ENCODE measurements at places on chromosomes 4 and X. TPM values are rescaled to one million over a fixed set of nuclear protein-coding genes. Genes with fewer than 3 reads are reported as not detected.

Gene POU4F2
- not detected for total RNA-seq

Gene WNK3
- 1.8 TPM for total RNA-seq

Gene MTNR1A
- total RNA-seq: not detected

GRCh38 chrX:151634937-151635336, 60.3 kb upstream of the PRRG3 start:
- no peak for DNase-seq

GRCh38 chr4:67521506-67521905, 23.8 kb downstream of the CENPC start:
- no peak for DNase-seq

- DNase-seq: no peak
Measured at GRCh38 chr4:122687531-122688061, 44.9 kb upstream of the BBS12 start.

- no peak for DNase-seq
Measured at GRCh38 chr4:138114434-138114833, 127.7 kb downstream of the SLC7A11 start.

DNA sequence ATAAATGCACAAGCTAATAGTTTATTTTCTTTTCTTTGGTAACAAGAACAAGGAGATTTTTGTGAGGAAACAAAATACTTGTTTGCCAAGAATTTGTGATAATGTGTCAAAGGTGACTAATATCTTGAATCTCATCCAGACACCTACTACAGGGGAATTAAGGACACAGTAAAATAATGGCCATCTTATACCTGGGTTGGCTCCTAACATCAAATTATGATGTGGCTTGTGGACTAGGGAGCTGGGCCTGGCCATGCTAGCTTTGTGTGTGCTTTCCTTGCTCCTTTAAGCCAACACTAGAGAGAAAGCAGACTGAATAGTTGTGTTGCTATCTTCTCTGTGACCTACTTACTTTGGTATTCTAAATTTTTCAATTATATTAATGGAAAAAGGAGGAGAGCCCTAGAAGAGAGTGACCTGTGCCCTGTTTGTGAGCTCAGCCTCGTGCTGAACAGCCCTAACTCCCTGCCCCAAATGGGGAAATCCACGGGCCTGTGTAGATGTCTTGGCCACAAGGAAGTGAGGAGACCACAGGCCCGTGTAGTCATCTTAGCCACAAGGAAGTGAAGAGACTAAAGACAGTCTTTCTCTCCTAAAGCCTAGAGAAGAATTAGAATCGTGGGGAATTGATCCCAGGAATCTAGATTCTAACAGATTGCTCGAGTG, 23.3 kb downstream of the ARHGAP24 start:
- peak; percentile 81 for DNase-seq

Gene FGFBP2
- total RNA-seq: 0.20 TPM

DNA sequence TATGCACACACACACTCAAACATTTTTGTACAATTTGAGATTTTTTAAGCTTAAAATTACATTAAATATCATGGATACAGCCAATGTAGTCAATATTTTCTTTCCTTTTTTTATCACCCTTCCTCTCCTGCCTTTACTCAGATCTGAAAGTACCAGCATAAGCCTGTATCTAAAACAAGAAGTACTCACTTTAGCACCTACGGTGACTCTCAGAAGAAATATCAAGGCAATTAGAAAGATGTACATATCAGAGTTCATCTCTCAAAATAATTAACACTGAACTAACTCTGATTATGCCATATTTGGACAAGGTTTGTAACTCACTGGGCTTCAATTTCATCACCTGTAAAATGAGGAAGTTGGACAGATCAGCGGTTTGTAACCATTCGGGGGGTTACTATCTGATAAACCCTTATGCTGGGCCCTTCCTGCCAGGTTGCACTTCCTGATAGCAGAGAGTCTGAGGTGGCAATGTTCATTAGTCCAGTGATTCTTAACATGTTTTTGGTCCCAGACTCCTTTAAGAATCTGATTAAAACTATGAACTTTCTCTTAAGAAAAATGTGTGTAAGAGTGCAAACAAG, 5.7 kb upstream of the GPR174 start:
- DNase-seq: no peak

DNA sequence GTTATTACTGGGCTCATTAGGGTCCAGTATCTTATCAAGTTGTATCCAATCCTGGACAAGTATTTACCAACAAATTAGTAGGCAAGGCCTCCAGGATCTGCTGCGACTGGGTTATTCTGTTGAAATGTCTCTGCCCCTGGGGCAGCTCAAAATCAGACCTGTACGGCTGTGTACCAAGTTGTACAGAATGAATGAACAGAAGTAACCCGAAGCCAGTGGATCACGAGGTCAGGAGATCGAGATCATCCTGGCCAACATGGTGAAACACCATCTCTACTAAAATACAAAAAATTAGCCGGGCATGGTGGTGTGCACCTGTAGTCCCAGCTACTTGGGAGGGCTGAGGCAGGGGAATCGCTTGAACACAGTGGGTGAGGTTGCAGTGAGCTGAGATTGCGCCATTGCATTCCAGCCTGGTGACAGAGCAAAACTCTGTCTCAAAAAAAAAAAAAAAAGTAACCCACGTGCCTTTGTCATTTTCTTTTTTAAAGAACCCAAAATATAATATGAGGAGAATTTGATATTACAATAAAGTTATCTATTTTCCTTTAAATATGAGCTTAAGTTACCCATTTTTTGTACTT, 127.3 kb downstream of the CBR4 start:
- DNase-seq: peak; percentile 56

DNA sequence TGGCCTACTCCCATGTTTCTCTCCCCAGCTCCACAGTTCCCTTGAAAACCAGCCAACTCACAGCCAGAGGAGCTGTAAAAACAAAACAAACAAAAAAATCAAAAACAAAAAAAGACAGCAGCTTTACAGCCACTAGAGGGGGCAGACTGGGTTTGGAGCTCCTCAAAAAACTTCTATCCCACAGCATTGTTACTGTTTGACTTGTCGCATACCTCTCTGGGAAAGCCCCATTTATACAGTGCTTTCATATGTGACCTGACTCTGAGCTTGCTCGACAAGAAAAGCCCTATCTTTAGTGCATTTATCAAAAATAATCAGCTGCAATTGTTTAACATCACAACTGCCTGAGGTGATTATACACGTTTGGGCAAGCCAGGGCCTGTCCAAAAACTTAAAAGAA, 21.6 kb downstream of the TSPAN6 start:
- peak; percentile 46 for DNase-seq

GRCh38 chrX:148917441-148917840, 417.0 kb downstream of the AFF2 start:
- no peak for DNase-seq

- no peak for DNase-seq
Measured at GRCh38 chr4:48704091-48704802, 75.8 kb downstream of the FRYL start.

GRCh38 chr4:2135083-2135482, 76.0 kb downstream of the NAT8L start:
- DNase-seq: peak; percentile 56

Gene HSFX4
- total RNA-seq: not detected

GRCh38 chr4:32396507-32397070, 1676.4 kb downstream of the PCDH7 start:
- no peak for DNase-seq

GRCh38 chrX:33385546-33385945, 174.2 kb upstream of the DMD start:
- no peak for DNase-seq

DNA sequence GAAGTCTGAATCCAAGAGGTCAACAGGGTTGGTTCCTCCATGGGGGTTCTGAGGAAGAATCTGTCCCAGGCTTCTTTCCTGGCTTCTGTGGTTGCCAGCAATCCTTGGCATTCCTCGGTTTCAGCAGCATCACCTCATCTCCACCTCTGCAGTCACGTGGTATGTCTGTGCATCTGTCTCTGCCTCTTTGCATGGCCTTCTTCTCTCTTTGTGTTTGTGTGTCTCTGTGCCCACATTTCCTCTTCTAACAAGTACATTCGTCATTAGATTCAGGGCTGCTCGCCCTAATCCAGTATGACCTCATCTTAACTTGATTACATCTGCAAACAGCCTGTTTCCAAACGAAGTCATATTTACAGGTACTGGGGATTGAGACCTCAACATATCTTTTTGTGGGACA, 114.0 kb downstream of the BCOR start:
- DNase-seq: peak; percentile 32

DNA sequence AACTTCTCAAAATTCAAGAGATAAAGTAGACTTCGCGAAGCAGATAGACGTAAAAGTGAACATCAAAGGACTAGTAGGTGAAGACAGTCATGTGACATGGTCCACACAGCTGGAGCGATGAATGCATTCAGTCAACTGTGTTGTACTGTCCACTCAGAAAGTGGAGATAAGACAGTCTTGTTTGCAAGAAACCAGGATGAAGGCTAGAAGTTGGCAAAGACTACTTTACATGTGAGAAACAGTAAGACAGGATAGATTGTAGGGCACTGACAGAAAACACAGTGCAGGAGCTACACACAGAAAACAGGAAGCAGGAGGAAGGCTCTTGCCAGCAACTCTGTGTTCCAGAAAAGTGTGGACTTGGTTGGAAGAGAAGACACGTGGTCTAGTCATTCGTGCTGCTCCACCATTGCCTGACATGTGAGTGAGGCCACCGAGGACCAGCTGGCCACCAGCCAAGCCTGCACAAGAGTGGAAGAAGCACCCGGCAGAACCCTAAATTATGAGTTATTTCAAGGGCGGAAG, 78.9 kb downstream of the FAT1 start:
- peak; percentile 18 for DNase-seq

GRCh38 chrX:19761554-19762295, 125.7 kb downstream of the SH3KBP1 start:
- DNase-seq: no peak

GRCh38 chr4:2354760-2355159, 63.7 kb downstream of the ZFYVE28 start:
- DNase-seq: no peak

DNA sequence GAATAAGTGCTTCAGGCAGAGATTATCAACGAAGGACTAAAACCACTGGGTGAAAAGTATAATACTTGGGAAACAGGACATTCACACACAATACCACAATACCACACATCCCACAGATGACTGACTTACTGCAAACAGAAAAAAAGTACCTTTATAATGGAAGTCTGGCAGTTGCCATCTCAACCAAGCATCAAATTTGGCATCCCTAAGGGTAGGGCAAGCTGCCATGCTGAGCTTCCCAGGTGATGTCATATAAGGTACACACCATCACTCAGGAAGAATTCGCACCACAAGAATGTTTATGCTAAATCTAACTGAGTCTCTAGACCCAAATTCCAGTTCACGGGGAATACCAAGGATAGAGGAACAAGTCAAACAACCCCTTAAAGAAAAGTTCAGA, 9.1 kb downstream of the QDPR start:
- no peak for DNase-seq

Gene UGT2B7
- total RNA-seq: 0.10 TPM

Gene NSUN7
- total RNA-seq: 0.24 TPM

Gene CASK
- 22.8 TPM for total RNA-seq

Gene CORIN
- not detected for total RNA-seq

GRCh38 chrX:68914479-68914946, 85.7 kb downstream of the EFNB1 start:
- DNase-seq: no peak

DNA sequence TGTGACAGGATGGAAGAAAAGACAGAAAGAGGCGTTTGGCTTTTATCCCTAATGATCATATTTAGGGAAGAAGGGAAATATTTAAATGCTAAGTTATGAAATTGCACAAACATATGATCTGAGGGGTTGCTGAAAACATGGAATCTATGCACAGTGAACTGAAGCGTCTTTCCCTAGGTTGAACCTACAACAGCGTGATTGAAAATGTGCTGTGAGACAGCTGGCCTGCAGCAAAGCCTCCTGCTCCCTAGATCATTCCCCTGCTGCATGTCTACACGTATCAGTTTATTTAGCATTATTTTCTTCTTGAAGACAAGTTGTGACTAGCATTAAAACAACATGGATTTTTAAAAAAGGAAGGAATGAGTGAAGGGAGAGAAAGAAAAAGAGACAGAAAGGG, 272.5 kb upstream of the TRAM1L1 start:
- no peak for DNase-seq

Gene PF4V1
- 0.72 TPM for total RNA-seq

Gene COX7B2
- not detected for total RNA-seq

GRCh38 chr4:5630762-5631161, 77.6 kb downstream of the EVC2 start:
- no peak for DNase-seq

DNA sequence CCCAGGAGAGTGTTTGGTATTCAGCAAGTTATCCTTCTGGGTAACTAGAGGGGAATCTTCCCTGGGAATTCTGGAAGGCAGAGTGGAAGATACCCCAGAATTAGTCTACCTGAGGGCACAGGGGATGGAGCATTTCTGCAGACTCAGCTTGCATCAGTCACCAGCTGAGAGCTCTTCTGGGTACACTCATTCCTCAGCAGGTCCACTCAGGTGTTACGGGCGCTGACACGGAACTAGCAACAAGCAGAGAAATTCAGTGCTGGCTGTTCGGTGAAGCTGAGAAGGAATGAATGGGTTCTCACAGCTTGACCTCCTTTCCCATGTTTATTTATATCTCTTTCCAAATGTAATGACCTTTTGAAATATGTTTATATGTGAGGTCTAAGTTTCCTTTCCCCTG, 106.0 kb upstream of the PNPLA4 start:
- no peak for DNase-seq

Gene FUNDC2
- 71.6 TPM for total RNA-seq

- peak; percentile 27 for DNase-seq
Measured at GRCh38 chr4:53459548-53459947, 82.1 kb downstream of the FIP1L1 start.

DNA sequence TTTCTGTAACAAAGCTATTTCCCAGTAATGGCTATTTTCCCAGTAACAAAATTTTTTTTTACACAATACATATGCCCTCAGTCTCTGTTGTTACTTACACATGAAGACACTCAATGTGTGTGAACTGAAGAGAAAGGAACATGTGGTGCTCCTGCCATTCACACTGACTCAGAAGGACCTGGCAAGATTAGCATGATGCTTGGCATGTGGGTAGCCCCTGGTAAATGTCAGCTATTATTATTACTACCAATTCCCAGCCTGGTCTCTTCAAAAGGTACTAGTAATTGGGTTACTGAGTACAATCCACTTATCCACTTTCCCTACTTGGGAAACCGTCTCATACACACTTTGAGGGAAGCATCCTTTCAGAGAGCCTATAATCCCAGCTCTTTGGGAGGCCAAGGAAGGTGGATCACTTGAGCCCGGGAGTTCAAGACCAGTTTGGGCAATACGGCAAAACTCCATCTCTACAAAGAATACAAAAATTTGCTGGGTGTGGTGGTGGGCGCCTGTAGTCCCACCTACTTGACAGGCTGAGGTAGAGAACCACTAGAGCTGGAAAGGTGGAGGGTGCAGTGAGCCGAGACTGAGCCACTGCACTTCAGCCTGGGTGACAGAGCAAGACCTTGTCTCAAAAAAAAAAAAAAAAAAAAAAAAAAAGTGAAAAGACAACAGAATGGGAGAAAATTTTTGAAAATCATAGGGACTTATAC, 14.6 kb downstream of the RBBP7 start:
- DNase-seq: no peak

GRCh38 chr4:122783301-122784215, 43.1 kb upstream of the FGF2 start:
- DNase-seq: peak; percentile 86

GRCh38 chr4:188821500-188821899, 682.3 kb downstream of the TRIML1 start:
- peak; percentile 1 for DNase-seq
